Liver (tissue), 10 donors: ENCODE measurements at places on chromosomes 3 and 15. TPM values are rescaled to one million over a fixed set of nuclear protein-coding genes. Genes with fewer than 3 reads are reported as not detected.

The MST1R gene
- polyA plus RNA-seq: 0.10 TPM

The CYP8B1 gene
- polyA plus RNA-seq: 218 TPM

The VPS39 gene
- 11.1 TPM for polyA plus RNA-seq

The SPTSSB gene
- 0.08 TPM for polyA plus RNA-seq

The SACM1L gene
- polyA plus RNA-seq: 12.2 TPM

The MED12L gene
- 0.02 TPM for polyA plus RNA-seq

The APOD gene
- 0.56 TPM for polyA plus RNA-seq

The FAM227B gene
- polyA plus RNA-seq: 1.3 TPM

The CSTA gene
- polyA plus RNA-seq: 4.7 TPM

The FAM3D gene
- polyA plus RNA-seq: 0.09 TPM

- DNase-seq: no peak
These were observed 446.7 kb downstream of the C3orf38 start for GRCh38 chr3:88596451-88596850.

DNA sequence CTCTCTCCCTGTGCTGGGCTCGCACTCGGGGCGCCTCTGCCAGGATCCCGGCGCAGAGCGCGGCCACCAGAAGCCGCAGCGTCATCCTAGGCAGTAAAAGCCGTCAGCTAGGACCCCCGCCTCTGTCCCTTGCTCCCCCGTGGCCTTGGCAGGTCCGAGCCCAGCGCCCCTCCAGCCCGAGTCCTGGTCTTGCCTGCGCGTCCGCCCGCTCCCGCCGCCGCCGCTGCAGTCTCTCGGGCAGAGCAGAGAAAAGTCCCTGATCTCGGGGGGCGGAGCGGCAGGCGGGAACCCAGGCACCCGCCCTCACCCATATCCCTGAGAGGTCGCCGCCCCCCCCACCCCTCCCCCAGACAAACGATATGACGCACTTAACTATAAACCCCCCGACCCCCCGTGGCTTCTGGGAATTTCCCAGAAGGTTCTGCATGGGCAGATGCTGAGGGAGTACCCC is at the start of gene COL7A1:
Gene COL7A1, minus strand, starts transcription at position 255 of the 451 bp plus-strand sequence. Its CDS starts 170 bp downstream, at position 85.
- DNase-seq: no peak

DNA sequence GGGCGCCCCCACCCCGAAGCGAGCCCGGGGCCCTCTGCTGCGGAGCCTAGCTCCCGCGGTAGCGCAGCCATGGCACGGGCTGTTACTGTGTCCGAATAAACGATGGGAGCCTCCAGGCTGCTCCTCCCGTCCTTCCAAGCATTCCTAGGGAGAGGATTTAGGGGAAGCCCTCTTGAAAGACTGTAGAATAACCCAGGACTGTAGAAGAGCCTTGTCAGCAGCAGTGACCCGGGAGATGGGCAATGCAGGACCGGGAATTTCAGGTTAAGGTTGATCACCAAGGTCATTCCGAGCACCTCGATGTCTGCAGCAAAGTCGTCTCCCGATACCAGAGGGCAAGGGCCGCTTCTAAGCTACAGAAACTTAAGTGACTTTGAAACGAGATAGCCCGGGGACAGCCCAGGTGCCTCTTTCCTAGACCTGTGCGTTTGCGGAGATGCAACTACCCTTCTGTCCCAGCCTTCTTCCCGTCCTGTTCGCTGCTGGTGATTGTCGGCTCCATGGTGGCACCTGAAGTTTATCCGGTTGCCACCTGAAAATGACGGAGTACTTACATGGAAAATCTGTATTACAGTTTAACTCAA is 753 bp upstream of the MYO5A start:
- no peak for DNase-seq

- DNase-seq: no peak
These were observed 34.6 kb upstream of the PLOD2 start for GRCh38 chr3:146195605-146196004.

DNA sequence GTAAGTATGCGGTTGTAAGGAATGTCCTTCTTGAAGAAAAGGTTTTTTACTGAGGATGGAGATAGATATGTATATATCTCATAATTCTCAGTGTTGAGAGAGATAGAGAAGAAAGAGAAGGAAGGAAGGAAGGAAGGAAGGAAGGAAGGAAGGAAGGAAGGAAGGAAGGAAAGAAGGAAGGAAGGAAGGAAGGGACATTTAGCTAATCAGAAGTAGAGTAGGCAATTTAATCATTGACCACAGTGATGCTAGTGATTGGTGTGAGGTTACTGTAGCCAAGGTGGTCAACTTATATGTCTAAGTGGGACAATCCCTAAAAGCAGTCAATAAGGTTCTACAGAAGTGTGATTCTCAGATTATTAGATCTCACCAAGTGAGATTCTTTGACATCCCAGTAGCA is 751.8 kb upstream of the CBLB start:
- DNase-seq: no peak

DNA sequence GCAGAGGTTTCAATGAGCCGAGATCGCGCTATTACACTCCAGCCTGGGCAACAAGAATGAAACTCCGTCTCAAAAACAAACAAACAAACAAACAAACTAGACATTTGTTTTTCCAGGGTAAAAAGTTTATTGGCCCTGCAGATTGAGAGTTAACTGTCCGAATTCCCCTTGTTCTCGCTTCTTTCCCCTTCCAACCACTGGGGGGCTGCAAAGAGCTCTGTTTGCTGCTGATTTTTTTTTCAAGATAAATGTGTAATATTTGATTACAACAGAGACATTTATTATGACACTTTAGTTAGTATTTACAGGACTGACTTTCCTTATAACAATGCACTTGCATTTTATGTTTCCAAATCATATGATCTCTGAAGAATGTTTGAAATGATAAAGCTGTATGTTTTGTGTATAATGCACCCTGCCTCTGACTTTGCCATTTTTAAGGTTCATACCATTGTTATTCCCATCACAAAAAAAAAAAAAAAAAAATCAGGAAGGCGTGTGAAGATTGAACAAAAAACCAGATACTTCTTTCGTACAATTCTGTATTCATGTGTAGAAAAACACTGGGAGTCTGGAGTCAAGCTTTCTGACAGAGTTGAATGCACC is 2.8 kb downstream of the CLSTN2 start:
- no peak for DNase-seq

- no peak for DNase-seq
These were observed 13.9 kb upstream of the PODXL2 start for GRCh38 chr3:127614928-127615589.

DNA sequence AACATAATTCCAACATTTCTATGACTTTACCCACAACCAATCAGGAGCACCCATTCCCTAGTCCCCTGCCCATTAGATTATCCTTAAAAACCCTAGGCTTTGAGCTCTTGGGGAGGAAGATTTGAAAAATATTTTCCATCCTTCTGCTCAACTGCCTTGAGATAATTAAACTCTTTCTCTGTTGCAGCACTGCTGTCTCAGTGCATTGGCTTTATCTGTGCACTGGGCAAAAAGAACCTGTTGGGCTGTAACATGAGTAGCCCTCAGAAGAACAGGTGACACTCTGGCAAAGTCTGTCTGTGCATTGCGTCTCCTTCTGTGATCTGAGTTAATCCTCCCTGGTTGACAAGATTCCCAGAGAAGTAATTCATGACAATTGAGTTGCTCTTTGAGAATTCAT is 83.9 kb downstream of the ZMAT3 start:
- DNase-seq: no peak

- DNase-seq: no peak
These were observed 380 bp downstream of the MYLK start for GRCh38 chr3:123883701-123884202.

- no peak for DNase-seq
These were observed 24.1 kb downstream of the GYG1 start for GRCh38 chr3:149015393-149015792.

GRCh38 chr3:172321035-172321434 is 127.2 kb downstream of the GHSR start:
- DNase-seq: no peak

GRCh38 chr3:115931581-115931980 is 308.3 kb downstream of the GAP43 start:
- DNase-seq: no peak

DNA sequence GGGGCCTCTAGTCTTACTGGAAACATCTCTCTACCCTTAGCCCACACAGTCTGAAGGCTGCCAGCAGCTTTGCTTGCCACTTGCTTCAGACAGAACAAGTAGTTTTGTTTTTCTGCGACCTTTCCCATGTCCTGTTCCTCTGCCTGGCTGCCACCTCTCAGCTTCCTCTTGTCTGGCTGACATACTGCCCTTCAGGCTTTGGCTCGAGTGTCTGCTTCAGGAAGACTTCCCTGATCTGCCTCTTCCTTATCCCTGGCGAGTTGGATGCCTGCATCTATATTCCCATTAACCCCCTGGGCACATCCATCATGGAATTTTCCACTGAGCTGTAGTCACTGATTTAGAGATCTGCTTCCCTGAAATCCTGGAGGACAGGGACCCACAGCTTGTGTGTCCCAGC is 25.1 kb upstream of the CPNE9 start:
- no peak for DNase-seq

GRCh38 chr3:28250999-28251398 is 9.6 kb downstream of the CMC1 start:
- DNase-seq: no peak

DNA sequence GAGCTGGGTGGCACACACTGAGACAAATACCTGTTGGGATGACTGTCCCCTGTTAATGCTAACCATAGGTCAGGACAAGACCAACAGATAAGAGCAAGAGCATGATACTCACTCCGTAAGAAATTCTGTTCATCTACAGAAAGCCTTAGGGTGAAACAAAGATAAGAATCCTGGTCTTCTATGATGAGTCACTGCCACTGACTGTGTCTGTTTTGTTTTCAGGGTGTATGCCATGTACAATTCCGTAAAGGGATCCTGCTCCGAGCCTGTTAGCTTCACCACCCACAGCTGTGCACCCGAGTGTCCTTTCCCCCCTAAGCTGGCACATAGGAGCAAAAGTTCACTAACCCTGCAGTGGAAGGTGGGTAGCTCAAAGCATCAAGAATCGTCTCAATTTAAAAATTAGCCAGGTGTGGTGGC is 141.1 kb downstream of the GHSR start:
- no peak for DNase-seq

- no peak for DNase-seq
These were observed 107.8 kb upstream of the BCL6 start for GRCh38 chr3:187852842-187853730.

DNA sequence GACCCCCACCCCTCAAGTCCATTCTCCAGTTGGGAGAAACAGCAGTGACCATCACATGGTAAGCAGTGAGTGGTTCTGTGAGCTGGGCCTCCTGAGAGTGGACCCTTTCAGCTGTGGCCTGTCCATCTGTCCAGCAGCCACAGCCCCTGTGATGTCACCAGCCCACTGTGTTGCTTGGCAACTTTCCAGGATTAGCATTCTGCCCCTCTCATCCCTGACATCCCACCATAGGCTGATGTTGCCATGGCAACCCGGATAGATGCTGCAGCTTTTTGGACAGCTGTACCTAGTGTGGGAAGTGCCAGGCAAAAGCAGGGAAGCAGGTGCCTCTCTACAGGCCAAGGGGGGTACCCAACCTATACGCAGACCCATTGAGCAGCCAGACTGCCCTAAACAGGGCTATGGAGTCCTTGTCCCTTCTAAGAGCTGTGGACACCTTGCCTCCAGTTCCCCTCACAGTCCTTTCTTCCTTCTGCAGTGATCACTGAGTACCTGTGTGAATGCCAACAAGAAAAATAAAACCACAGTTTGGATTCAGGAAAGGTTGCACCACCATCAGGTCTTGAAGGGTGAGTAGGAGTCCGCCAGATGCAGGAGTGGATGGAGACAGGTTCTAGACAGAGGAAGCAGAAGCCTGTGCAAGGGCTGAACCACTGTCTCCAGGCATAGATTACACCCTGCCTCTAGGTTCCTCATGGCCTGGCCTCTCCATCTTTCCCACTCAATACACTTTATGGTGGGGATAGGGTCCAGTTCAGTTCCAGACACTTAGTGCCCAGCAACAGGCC is at the start of gene DNAH1:
Gene DNAH1, plus strand, starts transcription at position 343 of the 788 bp plus-strand sequence. CDS start 6,124 bp downstream, outside the sequence.
- no peak for DNase-seq

- DNase-seq: no peak
These were observed 14.9 kb upstream of the GP9 start for GRCh38 chr3:129045675-129046036.

DNA sequence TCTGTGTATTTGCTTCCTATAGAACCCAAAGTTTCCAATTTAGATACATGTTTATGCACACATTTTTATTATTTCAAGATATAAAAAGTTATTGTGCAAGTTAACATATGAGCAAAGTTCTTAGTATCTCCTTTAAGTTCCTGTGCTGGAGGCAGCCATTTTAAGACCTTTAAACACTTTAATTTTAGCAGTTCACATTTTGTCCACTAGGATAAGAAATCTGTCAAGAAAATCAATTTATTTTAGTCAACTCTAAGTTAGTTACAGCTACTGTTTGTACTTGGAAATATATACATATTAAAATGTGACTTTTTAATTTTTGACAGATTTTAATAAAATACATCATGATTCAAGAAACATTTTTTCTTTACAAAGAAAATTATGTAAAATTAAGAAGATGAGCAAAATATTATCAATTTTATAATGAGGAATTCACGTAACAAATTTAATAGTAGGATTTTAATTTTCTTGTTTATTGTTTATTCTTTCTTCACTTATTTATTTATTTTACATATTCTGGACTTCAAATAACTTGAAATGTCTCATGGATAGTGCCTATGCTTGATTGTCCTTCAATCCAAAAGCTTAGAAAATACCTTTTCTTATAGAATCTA is 402.6 kb upstream of the GBE1 start:
- DNase-seq: no peak

GRCh38 chr15:78265752-78266224 is 1.4 kb downstream of the DNAJA4 start:
- no peak for DNase-seq

GRCh38 chr3:66989860-66990696 is 8.0 kb upstream of the KBTBD8 start:
- no peak for DNase-seq

- no peak for DNase-seq
These were observed 21.7 kb downstream of the GRIP2 start for GRCh38 chr3:14518432-14518802.

GRCh38 chr3:189308608-189309007 is 136.8 kb downstream of the TPRG1 start:
- no peak for DNase-seq

- DNase-seq: no peak
These were observed 15.4 kb downstream of the PLSCR1 start for GRCh38 chr3:146529021-146529420.

DNA sequence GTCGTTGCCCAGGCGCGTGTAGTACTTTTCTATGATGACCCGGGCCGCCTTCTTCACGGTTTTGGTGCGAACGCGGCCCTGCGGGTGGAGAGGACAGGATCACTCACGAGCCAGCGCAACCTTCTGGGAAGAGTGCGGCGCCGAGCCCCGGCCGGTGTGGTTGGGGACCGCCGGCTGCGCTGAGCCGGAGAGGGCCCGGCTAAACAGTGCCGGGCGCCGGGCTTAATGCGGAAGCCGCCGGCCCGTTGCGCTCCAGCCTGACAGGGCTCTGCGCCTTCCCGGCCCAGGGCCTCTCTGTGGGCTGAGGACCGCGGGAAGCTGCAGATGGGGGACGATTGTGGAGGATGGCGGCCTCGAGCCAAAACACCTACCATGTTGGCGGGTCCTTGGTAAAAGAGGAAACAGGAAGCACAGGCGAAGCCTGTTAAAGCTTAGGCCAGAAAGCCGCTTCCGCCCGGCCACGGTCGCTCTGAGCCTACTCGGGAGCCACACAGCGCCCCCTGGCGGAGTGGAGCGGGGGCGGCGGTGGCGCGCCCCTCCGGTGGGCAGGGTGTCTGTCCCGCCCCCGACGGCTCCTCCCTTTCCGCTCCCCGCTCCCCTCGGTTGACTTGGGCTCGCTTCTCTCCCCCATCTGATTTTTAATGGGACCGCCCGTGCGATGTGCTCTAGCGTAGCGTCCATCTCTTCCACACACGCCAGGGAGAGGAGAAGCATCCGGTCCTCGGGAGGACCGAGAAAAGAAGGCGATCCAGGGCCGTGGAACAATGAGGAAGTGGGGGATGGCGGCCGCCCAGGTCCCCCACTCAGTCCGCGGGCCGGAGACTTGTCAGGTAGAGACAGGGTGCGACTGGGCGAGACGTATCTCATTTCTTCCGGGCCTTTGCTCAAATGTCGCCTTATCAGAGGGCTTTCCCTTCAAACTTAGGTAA is at the start of gene RPS17:
Gene RPS17, minus strand, starts transcription at position 403 of the 929 bp plus-strand sequence. Its CDS starts 29 bp downstream, at position 374.
- DNase-seq: peak; percentile 97
